PC-3 (cell line): ENCODE measurements at places on chromosomes 3 and 15.

DNA sequence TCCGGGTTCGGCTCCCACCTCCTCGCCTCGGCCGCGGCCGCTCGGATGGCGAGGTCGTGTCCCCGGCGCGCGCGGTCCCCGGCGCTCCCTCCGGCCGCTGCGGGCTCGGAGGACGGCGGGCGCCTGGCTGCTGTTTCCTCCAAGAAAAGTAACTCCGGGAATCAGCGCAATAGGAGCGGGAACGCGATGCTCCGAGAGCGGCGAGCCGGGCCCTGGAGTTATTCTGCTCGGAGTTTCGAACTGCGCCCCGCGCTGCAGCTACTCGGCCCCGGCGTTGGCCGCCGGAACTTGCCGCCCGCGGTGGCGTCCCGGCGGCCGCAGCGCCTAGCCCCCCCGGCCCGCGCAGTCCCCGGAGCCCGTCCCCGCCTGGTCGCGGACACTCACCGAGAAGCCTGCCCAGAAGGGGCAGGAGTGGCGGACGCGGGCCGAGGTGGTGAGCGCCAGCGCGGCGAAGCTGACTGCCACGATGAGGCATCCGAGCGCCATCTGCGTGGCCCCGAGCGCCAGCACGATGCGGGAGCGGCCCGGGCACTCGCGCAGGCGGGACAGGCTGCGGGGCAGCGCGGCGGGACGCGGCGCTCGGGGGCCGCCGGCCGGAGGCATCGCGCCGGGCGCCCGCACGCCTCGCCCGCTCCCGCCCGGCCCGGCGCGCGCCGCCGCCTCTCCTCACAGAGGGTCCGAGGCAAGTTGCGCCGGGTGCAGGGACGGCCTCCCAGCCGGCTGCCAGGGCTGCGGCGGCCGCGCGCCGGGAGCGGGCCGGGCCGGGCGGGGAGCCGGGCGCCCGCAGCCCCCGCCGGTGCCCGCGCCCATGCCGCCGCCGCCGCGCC lies 251.9 kb downstream of the TJP1 start:
- no peak for DNase-seq

- peak; percentile 64 for DNase-seq
These were observed 108.3 kb upstream of the MME start for GRCh38 chr3:154971771-154972326.

GRCh38 chr3:46673151-46674030 lies 20.1 kb downstream of the ALS2CL start:
- no peak for DNase-seq

DNA sequence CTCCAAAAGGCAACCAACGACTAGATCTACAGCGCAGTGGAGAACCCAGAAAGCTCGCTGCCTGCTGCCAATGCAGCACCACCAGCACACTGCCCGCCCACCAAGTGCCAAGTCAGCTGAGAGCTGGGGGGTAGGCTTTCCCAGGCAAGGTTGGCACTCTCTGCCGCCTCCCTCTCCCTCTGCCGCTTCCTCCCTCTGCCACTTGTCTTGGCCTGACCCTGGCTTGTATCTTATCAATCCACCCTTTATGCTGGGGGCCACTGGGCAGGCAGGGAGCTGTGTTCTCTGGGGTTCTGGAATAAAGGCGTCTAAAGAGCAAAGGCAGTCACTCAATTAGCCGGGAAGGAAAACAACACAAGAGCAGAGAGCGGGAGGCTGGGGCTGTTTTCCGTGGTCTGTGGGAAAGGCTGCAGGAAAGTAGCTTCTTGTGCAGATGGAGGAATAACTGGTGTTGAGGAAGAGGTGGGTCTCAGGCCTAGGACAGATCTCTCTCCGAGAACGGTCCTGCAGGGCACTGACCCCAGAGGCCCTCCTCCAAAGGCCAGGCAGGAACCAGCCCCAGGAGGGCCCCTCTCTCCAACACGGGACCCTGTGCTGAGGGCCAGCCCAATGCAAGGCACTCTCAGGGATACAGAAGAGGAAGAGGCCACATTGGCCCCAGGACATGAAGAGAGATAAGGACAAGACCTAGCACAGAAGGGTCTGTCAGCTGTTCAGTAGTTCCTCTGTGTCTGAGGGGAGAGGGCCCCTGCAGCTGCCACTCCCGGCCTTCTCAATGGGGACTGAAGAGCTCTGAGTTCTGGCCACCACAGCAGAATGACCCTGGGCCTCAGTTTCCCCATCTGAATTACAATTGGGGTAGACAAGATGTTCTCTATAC lies 30.8 kb downstream of the ACSBG1 start:
- DNase-seq, result no peak

DNA sequence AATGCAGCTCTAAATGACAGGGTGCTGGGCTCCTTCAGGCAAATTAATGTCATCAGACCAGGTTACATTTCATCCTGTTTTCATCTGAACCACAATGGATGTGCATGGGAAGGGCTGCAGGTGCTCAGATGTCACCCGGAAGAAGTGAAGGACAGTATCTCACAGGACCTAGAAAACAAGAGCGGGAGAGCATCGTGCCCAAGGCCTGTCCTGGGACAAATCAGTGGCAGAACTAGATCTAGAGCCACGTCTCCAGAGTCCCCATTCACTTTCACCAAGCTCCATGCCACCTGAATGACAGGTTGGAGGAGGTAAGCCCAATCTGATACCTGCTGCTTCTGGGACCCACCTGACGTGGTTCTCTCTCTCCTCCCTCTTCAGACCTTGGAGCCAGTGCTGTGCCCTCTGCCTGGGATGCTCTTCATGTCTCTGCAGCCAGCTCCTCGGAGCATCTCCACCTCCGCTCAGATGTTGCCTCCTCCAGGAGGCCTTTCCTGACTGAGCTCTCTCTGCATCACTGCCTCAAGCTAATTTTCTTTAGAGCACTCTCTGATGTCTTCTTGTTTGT lies 77.3 kb downstream of the CPN2 start:
- no peak for DNase-seq

GRCh38 chr3:21421096-21421495 lies 329.9 kb downstream of the ZNF385D start:
- no peak for DNase-seq

- no peak for DNase-seq
These were observed 116.7 kb downstream of the ARRDC4 start for GRCh38 chr15:98077186-98077585.

DNA sequence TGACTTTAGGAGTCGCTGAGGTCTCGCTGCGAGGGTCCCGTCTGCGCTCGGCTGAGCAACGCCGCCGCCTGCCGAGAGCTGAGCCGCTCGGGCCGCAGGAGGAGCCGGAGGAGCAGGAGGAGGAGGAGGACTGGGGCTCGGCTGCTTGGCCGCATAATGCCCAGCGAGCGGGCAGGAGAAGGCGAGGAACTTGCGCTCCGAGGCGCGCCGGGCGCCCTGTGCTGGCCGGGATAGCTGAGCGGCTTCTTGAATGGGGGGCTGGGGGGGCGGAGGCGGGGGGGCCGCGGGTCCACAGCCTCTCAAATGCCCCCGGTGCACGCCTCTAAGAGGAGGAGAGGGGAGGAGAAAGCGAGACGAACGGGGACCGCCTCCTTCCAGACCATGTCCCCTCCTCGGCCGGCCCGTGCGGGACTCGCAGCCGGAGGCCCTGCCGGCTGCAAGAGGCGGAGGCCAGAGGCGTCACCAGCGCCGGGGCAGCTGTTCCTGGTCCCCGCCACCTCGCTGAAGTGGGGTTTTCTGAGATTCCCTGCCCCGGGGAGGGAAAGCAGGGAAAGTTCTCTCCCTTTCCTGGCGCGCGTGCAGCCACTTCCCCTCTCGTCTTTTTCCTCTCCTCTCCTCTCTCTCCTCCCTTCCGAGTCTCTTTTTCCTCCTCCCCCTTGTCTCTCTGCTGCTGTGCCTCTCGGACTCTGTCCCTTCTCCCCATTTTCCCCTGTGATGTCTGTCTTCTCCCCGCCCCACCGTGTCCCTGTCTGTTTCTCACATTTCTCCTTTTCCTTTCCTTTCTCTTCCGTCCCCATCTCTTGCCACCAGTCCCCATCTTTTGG lies at the start of gene ADAMTS9:
Gene ADAMTS9, minus strand, starts transcription at position 220 of the 824 bp plus-strand sequence. CDS start 343 bp downstream, outside the sequence.
- no peak for DNase-seq

DNA sequence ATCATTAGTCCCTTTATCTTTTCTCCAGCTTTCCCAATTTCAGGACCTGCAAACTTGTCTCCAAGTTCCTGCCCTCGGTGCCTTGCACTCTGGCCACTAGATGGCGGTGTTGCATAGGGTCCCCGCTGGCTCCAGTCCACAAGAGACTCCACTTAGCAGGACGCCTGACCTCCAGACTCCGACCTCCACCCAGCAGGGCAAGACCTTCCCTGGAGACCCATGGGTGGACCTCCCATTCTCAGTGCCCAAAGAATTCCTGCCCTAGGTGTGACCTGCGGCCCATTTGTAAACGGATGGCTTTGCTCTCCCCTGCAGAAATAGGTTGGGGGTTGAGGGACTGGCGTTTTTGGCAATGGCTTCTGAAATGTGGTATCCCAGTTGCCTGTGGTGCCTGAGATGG lies 82.6 kb downstream of the LSM3 start:
- peak; percentile 85 for DNase-seq
